ENCODE measurements at places on chromosomes 5 and 9. TPM values are rescaled to one million over a fixed set of nuclear protein-coding genes. Genes with fewer than 3 reads are reported as not detected.
A peak's percentile ranks its signal among the peaks of the same experiment; 100 is the strongest.

DNA sequence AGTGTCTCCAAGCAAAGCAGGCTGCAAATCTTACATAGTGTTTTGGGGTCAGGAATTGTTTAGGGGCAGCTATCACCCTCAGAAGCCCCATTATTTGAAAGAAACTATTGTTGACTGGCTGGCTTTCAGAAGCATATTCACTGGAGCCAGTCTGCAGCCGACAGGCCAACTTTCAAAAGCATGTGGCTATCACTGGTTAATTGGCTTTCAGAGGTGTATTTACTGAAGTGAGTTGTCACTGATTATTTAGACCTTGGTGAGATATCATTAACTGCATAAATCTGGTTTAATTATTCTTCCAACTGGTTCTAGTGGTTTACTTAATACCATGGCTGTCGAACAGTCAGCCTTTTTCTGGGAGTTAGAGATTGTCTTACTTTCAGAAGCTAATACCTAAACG is 247.0 kb downstream of the CWC27 start:
- DNase-seq = no peak

DNA sequence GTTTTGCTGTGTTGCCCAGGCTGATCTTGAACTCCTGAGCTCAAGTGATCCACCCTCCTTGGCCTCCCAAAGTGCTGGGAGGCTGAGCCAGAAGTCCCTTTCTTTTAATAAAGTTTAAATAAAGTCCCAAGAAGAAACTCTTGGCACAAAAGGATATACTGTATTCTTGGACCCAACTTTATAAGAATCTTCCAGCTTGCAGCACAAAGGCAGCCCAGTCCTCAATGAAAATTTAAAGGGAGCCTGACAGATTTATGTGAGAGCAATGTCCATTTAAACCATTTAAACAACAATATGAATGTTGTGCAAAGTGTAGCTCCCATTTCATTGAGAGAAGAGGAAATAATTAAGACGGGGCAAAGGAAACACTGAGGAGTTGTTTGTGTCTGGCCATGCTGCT is 217.0 kb downstream of the DOCK8 start:
- DNase-seq = no peak

DNA sequence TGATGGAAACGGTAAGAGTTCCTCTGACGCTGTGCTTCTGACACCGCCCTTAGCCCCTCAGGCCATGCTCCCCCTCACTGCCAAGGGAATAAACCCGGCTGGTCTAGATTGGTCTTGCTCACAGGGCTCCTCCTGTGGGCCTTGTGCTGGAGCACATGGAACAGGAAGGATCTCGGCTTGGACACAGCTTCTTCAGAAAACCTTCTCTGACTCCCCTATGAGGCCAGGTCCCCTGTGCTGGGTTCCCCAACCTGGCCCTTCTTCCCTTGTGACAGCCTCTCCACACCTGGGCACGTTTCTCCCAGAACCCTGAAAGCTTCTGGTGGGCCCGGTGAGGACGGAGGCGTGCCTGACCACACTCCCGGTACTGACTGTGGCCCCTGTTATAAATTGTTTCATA is 8.2 kb downstream of the SPATA31E1 start:
- DNase-seq = no peak

- DNase-seq = no peak
Observed at GRCh38 chr5:97670447-97670846, 487.4 kb upstream of the RIOK2 start.

Gene NR2F1
- total RNA-seq = 69.6 TPM

DNA sequence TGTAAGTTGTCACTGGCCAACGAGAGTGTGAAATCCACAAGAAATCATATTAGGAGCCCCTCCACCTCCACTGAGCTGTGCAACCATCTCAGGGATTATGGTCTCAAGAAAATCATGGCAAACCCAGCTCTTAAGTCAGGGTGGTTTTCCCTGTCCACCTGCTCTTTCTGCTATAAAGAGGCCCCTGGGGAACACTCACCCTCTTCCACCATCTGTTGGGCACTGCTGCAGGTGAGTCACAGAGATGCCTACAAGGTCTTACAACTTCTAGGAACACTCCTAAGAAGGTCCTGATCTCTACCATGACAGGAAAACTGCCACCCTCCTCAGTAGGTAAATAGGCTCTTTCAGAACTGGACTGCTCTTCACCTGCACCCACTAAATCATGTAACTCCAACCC is 61.8 kb downstream of the DRD1 start:
- no peak for DNase-seq

DNA sequence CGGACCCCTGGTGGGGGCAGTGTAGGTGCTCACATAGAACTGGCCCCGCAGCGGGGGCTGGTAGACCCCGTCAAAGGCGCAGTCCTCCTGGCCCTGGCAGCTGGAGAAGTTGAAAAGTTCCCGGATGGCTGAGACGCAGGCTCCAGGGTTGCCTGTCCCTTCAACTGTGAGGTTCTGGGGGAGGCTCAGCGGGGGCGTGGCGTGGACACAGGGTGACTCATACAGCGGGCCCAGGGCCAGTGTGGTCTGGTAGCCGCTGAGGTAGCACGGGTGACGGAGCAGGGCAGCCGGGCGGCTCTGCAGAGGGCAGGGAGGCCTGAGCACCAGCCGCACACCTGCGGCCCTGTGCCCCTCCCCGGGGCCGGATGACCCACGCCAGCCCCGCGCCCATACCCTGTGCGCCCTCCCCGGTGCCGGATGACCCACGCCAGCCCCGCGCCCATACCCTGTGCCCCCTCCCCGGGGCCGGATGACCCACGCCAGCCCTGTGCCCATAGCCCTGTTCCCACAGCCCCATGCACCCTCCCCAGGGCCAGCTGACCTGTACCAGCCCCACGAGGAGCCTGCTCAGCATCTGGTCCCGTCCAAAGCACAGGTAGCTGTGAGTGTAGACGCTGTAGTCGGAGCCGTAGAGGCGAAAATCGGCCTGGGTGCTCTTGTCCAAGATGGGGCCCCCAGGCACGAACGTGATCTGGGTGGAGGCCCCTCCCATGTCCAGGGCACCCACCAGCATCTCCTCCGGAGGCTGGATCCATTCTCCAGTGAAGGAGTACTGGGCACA is 5.0 kb downstream of the ENTPD8 start:
- DNase-seq = peak; percentile 92

DNA sequence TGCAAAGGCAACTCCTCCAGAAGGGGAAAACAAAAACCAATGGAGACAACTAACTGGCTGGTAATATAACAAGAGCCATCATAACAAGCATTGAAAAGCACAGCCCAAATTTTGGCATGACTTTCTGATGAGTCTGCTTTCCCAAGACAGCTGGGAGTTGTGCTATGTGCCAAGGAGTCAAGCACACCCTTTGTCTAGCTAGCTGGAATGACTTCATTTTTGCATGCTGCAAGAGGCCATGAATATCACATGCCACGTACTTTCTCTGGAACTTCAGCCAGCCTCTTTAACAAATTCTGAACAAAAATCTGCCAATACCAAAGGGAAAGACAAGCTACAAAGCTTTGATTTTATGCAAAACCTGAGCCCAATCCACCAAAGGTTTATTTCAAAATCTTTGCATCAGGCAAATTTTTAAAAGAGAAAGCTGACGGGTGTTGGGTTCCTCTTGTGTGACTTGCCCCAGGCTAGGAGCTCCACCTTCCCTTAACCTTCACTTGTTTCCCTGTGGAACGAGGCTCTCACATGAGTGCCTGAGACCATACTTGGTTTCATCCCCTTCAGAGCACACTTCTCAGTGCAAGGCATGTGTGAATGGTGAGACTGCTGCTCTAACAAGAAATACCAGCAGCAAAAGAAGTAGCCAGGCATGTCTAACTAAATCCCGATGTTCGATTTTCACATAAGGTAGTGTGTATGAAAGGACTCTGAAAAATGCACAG is 47.3 kb downstream of the S1PR3 start:
- peak; percentile 68 for DNase-seq

Gene ACOT12
- not detected for total RNA-seq

Gene TXNDC8
- not detected for total RNA-seq

Gene PCAT7
- 0.14 TPM for total RNA-seq

- DNase-seq = no peak
Observed at GRCh38 chr9:35726931-35727330, 5.1 kb downstream of the TLN1 start.

Gene THBS4
- 2.3 TPM for total RNA-seq

- no peak for DNase-seq
Observed at GRCh38 chr5:176740702-176741496, 69.5 kb upstream of the UNC5A start.

DNA sequence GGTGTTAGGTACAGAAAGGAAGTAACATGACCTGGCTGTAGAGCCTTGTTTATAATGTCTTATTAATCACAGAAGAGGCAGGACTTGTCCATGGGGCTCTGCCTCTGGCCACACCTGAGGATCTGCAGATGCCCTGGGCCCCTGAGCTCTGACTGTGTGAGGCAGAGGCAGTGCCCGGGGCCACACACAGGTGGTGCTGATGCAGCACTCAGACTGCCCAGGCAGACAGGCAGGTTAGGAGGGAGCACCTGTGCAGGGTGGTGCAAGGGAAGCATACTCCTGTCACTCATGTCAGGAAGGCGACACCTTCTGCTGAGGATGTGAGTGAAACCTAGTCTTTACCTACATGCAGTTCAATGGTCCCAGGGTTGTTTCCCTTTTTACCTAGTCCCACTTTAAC is 88.7 kb downstream of the CFAP90 start:
- DNase-seq = no peak

Gene LCN1
- not detected for total RNA-seq

Gene PCDHAC2
- total RNA-seq = 6.1 TPM

Gene UBAC1
- 33.4 TPM for total RNA-seq

DNA sequence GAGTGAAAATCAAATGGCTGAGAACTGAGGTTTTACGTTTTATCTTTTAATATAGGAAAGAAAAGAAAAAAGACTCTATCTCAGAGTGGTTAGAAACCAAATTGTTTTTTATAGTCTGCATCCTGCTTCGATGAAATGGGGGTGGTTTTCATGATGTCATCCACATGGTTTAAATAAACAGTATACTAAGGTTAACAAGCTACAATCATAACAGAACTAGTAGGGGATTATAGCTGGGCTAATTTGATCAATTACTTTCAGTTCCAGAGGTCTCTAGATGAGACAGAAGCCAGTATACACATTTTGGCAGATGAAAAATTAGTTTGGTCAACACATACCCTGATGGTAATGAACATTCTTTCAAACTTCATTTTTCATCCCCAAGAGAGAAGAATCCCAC is 106.3 kb upstream of the SNX2 start:
- no peak for DNase-seq

DNA sequence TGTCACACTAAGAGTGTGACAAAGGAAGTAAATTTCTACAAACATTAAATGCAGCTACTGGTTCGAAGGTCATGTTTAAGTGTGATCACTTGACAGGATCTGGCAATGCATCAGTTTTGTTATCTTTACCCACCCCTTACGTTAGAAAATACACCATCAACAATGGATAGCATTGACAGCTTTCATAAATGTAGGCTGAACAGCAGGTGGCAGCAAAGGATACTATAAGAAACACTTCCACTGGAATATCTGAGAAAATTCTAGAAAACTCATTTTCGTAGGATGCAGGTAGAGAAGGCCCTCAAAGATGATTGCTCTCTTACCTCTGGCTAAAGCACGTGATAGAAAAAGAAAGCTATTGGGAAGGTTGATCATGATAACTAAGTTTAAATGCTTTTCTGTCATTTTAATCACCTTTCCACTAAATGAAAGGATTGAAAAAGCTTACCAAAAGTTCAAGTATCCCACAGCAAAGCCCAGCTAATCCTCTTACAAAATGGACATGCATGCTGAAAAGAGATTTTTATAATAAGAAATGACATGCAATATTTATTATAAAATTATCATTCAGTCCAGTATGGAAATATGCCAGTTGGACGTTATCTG is 292.5 kb downstream of the PARP8 start:
- DNase-seq = peak; percentile 48

GRCh38 chr5:57298985-57299491 is 125.2 kb downstream of the GPBP1 start:
- peak; percentile 40 for DNase-seq

DNA sequence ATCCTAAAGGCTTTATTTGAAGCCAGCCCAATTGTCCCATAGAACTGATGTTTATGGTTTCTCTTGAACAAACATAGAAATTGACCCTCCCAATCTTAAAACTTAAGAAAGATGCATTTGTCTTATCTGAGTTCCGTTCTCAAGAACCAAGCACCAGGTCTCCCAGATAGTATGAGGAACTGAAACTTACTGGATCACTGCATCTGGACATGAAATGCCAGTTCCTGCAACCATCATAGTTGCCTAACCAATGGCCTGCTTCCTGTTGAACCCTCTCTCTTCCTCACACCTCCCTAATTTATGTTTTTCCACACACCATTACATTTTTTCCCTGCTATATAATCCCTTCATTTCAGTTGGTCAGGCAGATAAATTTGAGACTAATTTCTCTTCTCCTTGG is 478.9 kb downstream of the HTR1A start:
- no peak for DNase-seq

GRCh38 chr5:178555005-178555404 is 35.2 kb downstream of the COL23A1 start:
- no peak for DNase-seq

DNA sequence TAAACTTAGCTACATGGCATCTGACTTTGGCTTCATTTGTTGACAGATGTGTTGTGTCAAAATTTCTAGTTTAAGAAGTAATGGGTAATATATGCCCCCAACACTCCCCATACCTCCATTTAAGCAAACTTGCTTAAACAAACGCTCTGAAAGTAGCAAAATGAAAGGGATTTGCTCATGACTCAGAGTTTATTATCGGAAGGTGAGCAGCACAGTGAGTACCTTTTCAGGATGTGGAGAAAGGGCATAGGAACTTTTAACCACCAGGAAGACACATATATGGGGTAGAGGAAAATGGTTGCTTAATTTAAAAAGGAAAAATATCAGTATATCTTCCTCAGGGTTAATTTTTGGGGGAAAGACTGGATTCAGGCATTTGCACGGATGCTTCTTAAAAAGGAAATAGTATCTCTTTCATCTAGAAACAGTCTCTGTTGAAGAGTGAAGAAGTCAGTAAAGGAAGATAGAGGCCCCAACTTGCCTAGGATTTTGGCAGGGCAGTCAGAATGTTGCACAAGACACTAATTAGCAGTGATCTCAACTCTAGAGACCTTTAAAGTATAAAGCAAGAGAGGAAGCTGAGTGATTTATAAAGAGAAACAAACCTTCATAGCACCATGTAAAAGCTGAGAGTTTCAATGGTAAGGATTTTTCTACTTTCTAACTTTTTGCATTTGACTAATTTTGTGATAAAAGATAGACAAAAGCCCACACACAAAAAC is 155.1 kb downstream of the TRIO start:
- DNase-seq = no peak

Gene SOX30
- total RNA-seq = not detected

Gene FAM13B
- 59.7 TPM for total RNA-seq

DNA sequence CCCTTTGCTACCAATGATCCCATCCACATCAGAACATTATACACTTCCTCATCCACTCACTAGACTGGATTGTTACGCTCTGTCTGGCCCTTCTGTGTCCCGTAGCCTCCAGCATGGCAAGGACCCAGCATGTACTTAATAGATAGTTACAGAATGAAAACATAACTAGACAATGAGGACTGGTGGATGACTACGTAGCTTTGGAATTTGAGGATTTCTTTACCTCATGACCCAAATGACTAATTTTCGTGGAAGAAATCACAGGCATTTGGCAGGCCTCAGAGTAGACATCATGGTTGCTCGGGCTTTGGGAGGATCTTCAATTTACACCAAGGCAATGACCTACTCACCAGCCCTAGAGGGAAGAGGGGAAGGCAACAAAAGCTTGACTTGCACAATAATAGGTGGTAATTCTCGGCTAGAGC is 299.8 kb downstream of the TLE1 start:
- DNase-seq = peak; percentile 70
